ENCODE measurements at places on chromosomes 13 and 19.
A peak's percentile ranks its signal among the peaks of the same experiment; 100 is the strongest.

DNA sequence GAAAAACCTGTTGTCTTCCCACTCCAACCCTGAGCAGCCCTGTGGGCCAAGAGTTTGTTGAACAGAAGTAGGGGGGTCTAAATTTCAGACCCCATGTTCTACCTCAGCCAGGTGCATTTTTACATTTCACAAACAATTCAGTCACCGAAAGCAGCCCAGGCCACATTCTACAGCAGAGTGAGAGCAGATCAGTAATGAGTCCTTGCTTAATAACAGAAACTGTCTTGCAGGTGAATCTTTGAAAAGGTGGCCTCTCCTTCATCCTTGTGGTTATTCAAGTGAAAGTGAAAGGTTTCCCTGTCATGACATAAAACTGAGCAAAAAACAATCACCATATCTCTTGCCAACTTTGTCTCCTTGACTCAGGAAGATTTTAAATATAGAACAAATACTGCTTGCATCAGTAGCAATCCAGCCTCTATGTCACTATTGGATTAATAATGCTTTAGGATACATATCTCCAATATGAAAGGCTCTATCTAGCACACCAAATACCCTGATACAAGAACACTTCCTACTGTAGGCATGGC is 670.2 kb downstream of the DIAPH3 start:
- no peak for DNase-seq

- DNase-seq = no peak
These were observed 16.9 kb downstream of the ERCC5 start for GRCh38 chr13:102862624-102863210.

DNA sequence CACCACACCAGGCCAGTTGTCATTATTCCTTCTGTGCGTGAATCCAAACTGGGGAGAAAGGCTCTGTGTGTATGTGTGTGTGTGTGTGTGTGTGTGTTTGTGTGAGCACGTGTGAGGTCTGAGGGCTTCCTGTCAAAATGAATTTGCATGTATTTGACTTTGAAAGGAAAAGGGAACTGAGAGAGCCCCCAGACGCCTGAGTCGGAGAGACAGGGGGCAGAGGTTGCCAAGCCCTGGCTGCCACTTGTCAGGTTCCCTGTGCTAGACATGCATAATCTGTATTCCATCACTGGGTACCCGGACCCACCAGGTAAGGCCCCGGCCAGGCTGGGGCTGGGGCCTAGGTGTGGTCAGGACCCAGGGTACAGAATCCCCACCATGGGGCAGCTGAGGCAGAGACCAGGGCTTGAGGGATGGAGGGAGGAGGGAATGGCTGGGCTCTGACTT is at the start of gene CLEC17A:
Gene CLEC17A, plus strand, starts transcription at position 191 of the 447 bp plus-strand sequence. Its CDS starts 77 bp downstream, at position 268.
- DNase-seq = no peak

DNA sequence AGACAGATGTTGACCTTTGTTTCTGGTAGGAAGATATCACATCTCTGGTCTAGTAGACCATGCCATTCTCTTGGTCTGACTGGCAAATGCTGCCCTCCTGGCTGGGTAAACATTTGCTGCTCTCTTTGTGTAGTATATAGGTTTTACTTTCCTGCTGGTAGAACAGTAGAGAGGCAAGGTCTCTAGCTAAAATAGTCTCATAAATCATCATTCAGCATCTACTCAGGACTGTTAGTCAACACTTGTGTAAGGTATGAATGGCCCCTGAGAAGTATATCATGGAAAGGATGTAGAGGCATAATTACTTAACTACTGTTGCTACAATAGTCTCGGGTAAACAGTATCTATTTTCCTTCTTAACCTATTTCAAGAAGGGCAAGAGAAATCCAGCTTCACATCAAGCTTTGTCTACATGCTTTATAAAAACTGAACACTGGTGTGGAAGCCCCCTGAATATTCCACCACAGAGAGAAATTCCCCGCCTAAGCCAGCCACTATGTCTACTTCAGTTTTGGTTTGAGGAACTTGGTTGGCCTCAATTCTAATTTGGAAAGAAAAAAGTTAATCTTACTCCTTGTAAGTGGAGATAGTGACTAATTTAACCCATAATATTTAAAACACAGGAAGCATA is 18.4 kb upstream of the MYCBP2 start:
- DNase-seq = peak; percentile 52

DNA sequence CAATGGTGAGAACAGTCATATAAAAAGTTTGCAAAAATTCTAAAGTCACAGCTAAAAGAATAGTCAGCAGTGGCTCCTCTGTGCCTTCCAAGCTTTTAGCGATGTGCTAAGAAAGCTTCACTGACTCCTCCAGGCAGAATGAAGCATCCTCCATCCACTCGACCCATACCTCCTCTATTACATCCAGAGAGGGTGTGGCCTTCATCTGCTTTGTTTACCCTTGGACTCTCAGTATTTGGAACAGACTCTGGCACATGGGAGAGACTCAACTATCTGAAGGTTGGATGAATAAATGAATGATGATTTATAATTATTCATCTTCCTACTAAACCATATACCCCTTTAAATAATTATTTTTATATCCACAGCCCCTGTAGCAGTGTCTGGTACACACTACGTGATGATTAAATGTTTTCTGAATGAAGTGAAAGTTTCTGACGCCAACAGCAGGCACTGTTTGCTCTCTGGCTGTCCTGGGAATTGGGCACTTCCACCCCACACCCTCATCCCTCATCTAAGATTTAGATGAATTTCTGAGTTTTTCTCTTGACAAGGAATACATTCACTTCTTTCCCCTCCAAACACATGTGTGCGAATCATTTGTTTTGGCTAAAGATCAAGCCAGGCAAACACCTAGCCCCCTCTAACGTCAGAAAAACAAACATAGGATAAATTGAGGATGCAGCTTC is 93.9 kb downstream of the NUFIP1 start:
- DNase-seq = no peak

DNA sequence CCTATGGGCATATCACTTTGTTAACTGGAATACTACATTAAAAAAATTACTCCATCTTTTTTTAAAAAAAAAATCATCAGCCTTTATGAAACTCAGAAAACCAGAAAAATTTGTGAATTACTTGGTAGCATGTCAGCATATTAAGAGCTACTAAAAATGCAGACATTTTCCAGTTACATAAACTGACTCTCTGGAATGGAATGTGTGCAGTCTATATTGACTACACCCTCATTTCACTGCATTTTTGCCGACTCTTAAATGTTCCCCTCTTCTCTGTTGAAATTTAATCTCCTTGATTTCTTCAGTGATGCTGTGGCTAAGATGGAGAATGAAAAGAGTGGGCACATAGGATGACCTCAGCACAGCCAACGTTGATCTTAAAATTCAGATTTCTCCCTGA is 393.8 kb downstream of the ITGBL1 start:
- DNase-seq = no peak

DNA sequence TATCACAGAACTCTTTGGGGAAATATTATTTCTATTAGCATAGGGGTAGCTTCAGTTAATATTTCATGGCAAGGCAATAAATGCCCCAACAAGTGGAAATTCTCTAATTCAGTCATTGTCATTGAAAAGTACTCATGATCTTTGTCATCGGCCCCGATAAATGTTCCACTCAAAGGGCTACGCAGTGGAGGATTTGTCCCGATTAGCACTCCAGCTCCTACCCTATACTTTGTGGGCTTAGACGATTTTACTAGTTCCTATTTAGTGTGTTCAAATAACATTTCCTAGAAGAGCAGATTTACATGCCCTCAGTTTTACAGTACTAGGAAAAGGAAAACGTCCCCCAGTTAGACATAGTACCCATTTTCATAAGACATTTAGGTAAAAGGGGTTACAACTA is 38.0 kb upstream of the ATP12A start:
- DNase-seq = no peak

GRCh38 chr13:45851956-45852355 is 403 bp upstream of the SIAH3 start:
- DNase-seq = no peak

DNA sequence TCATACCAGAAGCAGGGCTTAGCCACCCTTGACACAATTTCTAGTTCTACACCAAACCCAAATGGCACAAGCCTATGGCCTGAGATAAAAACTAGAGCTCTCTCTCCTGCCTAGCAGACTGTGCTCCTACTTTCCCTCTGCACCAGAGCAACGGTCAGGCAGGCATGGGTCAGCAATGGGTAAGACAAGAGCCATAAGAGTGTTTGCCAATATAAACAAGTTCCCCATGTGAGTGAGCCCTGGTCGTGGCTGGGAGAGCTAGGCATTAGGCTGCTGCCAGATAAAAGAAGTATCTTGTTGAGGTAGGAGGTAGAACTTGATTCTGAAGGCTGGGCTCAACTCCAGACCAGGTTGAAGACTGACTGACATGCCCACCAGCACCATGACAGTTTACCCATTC is 1979.1 kb downstream of the OLFM4 start:
- DNase-seq = no peak

DNA sequence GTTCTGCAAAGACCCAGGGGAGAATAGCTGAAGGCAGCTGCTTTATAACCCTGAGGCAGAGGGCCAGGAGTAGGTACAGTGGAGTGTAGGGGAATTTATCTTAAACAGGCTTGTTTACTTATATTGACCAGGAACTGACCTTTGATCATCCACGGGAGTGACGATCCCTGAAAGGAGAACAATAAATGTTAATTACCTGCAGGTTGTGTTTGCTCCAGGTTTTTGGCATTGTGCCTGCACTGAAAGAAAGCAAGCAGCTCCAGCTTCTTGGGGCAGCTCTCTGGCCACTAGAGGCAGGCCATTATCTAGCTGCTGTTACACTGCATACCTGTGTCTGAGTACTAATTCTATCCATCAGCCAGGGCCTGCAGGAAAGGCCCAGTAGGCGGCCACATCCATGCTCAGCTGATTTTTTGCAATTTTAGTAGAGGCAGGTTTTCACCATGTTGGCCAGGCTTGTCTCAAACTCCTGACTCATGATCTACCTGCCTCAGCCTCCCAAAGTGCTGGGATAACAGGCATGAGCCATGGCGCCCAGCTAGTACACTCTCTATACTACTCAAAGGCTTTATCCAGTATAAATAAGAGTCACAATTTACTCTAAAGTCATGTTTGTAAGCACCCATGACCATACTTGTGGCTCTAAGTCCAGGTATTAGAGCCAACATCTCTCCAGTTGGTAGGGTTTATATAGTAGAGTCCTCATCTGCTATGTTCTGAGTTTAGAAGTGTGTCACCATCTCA is 8.5 kb upstream of the ZNF91 start:
- DNase-seq = peak; percentile 39

DNA sequence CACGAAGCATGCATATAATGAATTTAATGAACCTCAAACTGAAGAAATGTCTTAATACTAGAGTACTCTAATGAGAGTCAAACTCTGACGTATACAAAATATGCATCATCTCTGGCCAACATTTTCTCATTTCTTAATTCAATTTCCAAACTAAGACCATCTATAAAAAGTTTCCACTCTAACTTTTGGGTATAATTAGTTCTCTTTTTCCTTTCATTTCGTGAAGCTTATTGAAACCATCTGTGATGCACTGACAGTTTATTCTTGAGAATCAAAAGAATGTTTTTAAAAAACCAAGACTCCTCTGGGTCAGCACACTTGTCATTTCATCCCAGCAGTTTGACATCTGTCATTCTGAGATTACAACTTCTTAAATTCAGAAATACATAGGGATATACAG is 90.0 kb downstream of the CAB39L start:
- DNase-seq = no peak

GRCh38 chr19:5801796-5802619 is 2.9 kb upstream of the NRTN start:
- DNase-seq = no peak

GRCh38 chr19:34148658-34149185 is 23.6 kb upstream of the LSM14A start:
- DNase-seq = no peak

DNA sequence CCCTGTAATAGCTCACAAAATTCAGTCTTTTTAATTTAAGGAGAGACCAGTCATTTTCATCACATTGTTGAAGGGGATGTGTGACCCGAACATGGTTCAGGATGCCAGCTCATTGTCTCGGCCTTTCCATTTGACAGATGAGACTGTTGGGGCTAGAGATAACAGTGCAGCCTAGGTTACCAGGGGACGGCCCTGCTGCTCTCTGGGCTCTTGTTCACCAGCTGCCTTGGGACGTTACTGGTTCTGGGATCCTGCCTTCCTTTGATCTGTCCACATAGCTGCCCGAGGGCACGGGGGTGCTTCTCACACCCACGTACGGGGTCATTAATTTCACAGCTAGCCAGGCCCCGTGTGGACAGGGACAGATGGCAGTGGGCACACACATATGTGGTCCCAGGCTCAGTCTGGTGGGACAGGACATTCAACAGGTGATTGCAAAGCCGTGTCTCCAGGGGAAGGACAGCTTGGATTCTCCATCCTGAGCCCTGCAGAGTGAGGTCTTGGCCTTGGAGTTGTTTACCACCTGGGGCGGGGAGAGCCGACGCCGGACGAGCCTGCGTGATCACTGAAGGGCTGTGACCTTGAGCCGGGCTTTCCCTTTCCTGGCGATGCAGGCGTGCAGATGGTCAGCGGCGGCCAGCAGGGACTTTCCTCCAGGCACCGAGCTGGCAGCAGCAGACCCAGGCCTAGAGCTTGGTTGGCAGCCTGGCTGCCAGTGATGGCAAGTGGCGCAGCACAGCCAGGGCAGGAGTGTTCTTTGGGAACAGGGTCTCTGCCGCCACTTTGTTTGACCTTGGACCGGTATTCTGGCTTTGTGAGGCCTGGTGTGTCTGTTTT is 26.7 kb upstream of the NPAS1 start:
- DNase-seq = no peak
